ENCODE measurements at places on chromosomes 6 and 20.

DNA sequence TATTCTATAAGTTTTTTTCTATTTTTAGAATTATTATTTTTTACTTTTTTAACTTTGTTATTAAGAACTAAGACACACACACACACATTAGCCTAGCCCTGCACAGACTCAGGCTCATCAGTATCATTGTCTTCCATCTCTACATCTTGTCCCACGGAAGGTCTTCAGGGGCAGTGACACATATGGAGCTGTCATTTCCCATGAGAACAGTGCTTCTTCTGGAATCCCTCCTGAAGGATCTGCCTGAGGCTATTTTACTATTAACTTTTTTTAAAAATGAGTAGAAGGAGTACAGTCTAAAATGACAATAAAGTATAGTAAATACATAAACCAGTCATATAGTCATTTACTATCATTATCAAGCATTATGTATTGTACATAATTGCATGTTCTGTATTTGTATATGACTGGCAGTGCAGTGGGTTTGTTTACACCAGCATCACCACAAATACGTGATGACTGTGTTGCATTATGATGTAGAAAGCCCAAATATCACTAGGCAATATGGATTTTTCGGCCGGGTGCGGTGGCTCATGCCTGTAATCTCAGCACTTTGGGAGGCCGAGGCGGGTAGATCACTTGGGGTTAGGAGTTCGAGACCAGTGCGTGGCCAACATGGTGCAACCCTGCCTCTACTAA, 57.9 kb downstream of the HIVEP1 start:
- peak; percentile 52 for DNase-seq

DNA sequence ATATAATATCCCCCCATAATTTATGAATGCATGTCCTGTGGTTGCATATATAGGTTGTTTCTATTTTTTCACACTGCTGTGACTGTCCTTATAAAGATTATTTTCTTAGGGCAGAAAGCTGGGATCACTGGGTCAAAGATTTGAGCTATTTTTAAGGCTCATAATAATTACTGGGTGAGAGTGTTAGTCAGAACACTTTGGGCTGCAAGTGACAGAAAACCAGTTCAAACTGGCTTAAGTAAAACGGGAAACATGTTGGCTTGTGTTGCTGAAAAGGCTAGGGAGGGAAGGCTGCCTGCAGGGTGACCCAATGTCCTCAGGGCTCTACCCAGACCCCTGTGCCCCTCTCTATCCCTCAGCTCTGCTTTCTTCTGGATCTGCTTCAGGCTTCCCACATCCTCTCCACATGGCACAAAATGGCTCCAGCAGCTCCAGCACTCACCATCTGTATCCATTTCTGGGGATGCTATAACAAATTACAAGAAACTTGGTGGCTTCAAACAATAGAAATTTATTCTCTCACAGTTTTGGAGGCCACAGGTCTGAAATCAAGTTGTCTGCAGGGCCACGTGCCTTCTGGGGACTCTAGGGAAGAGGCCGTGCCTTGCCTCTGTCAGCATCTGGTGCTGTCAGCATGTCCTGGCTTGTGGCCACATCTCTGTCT, 33.1 kb upstream of the MLN start:
- no peak for DNase-seq

GRCh38 chr20:56606174-56606945, 22.7 kb upstream of the TFAP2C start:
- DNase-seq, result no peak

DNA sequence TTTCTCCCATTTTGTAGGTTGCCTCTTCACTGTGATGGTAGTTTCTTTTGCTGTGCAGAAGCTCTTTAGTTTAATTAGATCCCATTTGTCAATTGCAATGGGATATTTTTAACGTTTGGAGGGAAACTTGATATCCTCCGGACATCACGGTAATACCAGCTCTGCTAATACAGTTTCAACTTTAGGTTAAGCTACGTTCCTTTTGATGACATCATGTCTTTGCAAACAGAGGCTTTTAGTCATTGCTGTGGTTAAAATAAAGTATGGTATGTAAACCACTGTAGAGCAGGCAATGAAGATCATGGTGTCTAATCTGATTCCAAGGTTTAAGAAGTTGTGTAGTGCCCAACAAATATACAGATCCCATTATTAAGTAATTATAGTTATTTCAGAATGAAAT, 168.0 kb upstream of the CHD6 start:
- DNase-seq, result peak; percentile 10

- peak; percentile 36 for DNase-seq
Measured at GRCh38 chr6:47308552-47309290, 984 bp downstream of the TNFRSF21 start.

GRCh38 chr6:112941613-112942012, 594.5 kb downstream of the RFPL4B start:
- DNase-seq, result no peak

DNA sequence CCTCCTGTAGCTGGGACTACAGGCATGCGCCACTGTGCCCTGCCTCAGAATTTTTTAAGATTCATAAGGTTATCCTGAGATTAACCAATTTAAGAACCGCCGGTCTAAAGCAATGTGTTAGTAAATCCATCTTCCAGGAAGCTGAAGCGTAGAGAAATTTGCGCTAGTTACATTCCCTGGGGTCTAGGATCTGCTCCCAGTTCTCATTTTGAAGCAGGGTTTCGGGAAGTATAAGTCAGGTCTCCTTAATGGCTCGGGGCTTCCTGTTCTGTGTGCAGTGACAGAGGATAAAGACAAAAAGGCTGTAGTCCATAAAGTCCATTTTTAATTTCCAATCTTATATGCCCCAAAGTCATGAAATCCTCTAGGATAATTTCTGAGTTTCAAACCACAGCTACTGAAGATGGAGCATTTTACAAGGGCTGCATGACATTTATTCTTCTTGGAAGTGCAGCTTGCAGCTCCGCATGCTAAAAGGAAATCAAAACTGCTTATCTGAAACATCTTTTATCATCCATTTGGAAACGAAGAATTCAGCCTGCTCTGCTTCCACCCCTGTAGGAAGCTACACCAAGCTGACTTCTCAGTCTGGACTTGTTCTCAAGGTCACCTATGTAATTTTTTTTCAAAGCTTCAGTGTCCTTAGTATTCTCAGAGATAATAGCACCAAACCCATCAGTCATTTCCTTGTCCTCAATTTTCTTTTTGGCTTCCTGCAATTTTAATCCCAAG, 326.1 kb downstream of the PRL start:
- DNase-seq, result no peak

- DNase-seq, result no peak
Measured at GRCh38 chr20:33793011-33793931, 17.9 kb upstream of the CHMP4B start.

DNA sequence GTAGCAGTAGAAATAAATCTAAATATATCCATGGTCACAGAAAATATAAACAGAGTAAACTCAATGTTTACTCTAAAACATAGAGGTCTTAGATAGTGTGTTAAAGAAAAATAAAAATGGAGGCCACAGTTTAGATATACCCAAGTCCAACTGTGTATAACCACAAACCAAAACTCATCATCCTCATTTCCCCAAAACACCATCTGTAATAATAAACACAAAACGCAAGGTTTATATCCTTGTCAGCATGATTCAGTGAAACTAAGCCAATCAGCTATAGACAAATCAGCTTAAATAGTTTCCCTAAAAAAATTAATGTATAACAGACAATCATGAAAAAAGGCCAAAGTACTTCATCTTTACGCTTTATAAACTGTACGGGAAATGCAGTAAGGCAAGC, 2.7 kb upstream of the HACE1 start:
- peak; percentile 19 for DNase-seq

- DNase-seq, result no peak
Measured at GRCh38 chr20:54346276-54346675, 129.1 kb upstream of the DOK5 start.

GRCh38 chr6:117483004-117483644, 650 bp downstream of the DCBLD1 start:
- DNase-seq, result peak; percentile 65

GRCh38 chr6:43819958-43820357, 49.9 kb downstream of the VEGFA start:
- DNase-seq, result no peak

DNA sequence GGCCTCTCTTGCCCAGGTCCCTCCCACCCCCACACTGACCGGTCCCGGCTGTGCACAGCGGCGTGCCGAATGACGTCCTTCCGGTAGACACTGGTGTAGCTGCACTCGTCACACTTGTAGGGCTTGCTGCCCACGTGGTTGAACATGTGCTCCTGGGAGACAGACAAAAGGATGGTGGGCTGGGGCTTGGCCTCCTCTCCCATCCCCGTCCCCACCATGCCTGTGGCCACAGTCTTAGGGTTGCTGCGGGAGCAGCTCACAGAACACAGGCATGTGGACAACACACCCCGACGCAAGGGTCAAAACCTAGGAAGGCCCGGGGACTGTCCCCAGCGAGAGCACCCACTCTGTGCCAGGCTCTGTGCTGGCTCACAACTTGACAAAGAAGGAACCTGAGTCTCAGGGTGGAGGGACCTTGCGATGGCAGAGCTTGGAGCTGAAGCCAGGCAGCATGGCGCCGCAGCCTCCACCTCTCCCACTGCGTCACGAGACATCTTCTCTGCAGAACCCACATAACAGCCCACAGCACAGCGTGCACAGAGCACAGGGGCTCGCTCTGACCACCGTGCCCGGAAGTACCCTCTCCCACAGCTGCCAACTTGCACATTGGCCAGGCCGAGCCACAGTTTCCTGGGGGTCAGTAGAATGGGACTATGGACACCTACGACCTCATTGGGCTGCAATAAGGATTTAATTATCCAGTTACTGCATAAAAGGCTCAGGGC, 9.8 kb downstream of the ZNF335 start:
- no peak for DNase-seq

GRCh38 chr6:152316024-152316423, 321.1 kb downstream of the SYNE1 start:
- DNase-seq, result peak; percentile 83

- no peak for DNase-seq
Measured at GRCh38 chr6:150624191-150624590, 24.5 kb downstream of the PLEKHG1 start.

DNA sequence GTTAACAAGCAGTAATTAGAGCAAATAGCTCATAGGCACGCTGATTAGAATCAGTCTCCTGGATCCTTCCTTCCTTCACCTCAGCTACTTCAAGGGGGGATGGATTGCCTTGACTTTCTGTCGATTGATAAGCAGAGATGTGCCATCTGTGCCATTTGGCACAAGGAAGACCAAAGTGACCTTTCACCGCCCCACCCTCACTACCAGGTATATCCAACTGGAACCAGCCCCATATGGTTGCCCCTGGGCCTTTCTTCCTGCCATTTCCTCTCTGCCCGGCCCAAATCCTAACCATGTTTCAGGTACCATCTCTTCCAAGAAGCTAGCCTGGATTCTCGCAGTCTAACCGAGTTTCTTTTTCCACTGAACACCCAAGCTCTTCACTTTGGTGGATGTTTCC, 8.7 kb upstream of the CPNE5 start:
- DNase-seq, result no peak

GRCh38 chr6:73704260-73704659, 8.3 kb downstream of the CD109 start:
- peak; percentile 97 for DNase-seq

- DNase-seq, result no peak
Measured at GRCh38 chr6:114534813-114535212, 192.0 kb upstream of the HS3ST5 start.

- DNase-seq, result no peak
Measured at GRCh38 chr6:17204533-17204932, 76.6 kb upstream of the RBM24 start.

GRCh38 chr6:158626360-158627167, 18.0 kb downstream of the DYNLT1 start:
- DNase-seq, result no peak

GRCh38 chr6:71292001-71292400, 3.4 kb downstream of the OGFRL1 start:
- DNase-seq, result peak; percentile 26

- no peak for DNase-seq
Measured at GRCh38 chr6:155980014-155980767, 524.6 kb upstream of the NOX3 start.

GRCh38 chr20:13297147-13297899, 76.2 kb downstream of the ISM1 start:
- DNase-seq, result no peak

- no peak for DNase-seq
Measured at GRCh38 chr6:169964486-169965180, 213.2 kb downstream of the ERMARD start.

- no peak for DNase-seq
Measured at GRCh38 chr6:34172961-34173775, 27.3 kb upstream of the GRM4 start.

DNA sequence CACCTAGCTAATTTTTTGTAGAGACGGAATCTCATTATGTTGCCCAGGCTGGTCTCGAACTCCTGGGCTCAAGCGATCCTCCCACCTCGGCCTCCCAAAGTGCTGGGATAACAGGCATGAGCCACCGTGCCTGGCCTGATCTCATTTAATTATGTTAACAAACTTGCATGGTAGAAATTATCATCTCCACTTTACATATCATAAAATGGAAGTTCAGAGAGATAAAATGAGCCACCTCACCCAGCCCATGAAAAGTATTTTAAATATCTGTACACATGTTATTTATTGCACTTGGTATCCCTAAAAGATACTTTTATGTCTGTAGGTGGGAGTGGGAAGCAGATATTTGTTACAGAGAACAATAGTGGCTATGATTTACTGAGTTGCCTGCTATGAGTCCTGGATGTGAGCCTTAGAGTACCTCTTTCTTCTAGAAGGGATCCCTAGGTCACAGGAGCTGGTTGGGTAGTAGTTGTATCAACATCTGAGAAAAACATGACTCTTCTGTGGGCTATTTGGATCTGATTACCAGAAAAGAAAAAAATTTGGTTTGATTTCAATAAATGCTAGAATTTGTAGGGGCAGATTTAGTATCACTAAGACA, 52.4 kb upstream of the EIF2S2 start:
- no peak for DNase-seq

DNA sequence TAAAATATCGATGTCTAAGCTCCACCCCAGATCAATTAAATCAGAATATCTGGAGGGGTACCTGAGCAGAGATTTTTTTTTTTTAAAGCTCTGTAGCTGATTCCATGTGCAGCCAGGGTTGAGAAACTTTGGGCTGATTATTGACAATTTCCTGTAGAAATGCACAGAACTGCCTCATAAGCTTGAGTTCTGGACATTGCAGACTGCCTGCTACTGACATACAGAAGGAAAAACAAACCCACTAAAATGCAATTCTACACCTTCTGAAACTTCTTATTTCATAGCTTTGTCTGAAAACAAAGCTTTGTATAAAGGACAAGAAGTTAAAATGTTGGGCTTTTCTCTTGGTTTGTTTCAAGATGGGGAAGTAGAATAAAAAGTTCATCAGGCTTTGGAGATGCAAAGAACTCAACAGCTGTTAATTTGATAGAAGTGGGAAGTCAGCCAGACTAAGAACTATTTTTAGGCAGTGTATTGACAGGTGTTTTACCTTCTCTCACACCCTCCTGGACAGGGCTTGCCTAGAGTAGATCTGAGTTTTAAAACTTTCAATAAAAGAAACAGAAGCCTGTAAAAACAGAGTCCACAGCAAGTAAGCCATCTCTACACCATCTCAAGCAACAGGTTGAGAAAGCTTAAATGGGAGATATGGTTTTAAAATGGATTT, 147.7 kb downstream of the KCNQ5 start:
- no peak for DNase-seq

- no peak for DNase-seq
Measured at GRCh38 chr20:37734228-37734985, 40.6 kb downstream of the CTNNBL1 start.

GRCh38 chr6:13319891-13320564, 8.3 kb downstream of the TBC1D7 start:
- no peak for DNase-seq

Measured in EL (cell line).